Stimulated activated CD4-positive, alpha-beta T cell treated with anti-CD3 and anti-CD28 coated beads, Interleukin-1b, Interleukin-23, amount 100 ng/mL, for 1 hour (primary cell): ENCODE measurements at places on chromosomes 3 and 15.

- DNase-seq: no peak
Measured at GRCh38 chr3:112687211-112687610, 46.3 kb upstream of the CCDC80 start.

GRCh38 chr3:50519471-50520089 lies 16.1 kb upstream of the CACNA2D2 start:
- DNase-seq: peak; percentile 57

GRCh38 chr3:16599694-16600093 lies 5.5 kb downstream of the DAZL start:
- DNase-seq: no peak

DNA sequence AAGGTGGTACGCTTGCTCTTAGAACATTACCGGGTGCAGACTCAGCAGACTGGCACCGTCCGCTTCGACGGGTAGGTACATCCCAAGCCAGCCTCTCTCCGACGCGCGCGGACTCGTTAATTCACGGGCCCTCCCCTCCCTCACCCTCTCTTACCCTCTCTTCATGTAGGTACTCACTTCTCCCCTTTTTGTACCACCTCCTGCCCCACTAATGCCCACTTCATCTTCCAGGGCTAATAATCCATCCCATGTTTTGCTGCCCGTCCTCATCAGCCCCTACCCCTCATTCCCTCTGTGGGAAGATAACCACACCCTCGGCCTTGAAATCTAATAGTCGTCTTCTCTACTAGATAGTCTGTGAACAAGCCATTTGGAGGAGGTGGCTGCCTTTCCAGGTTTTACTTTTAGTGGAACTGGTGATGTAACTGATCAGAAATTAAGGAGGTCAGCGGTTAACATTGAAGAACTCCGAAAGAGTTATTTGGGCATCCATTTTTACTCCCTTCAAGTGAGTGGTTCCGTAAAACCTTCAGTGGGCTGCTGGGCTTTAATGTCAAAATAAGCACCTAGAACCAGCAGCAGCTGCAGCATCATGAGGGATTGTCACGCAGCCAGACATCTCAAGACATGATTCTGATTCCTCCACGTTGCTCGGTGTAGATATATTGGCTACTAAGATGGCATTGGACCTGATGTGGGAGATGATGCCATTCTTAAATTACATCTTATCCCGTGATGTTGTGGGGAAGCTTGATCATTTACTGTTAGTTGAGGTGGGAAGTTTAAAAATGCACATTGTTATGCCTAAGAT lies 1.3 kb downstream of the FEM1B start:
- no peak for DNase-seq

- no peak for DNase-seq
Measured at GRCh38 chr3:62987721-62988120, 112.5 kb upstream of the CADPS start.

DNA sequence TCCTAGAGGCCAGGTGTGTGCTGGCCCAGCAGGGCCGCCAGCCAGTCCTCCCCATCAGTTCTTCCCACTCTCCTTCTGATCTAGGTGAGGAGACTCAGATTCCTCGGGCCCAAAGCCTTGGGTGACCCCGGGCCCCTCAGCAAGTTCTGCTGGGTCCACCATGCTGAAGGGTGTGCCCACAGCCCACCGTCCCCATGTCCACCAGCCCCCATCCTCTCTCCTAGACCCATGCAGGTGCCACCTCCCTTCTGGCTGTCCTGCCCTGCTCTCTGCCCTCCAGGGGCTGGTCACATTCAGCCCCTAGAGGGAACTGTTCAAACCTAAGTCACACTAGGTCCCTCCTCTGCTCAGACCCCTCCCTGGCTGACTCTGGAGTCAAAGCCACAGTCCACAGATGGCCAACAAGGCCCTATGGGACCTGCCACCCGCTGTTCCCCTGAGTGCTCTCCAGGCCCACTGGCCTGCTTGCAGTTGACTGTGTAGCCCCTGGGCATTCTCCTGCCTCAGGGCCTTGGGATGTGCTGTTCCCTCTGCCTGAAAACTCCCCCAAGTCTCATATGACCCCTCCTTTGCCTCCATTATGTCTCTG lies 878 bp upstream of the TLR9 start:
- DNase-seq: no peak
